Stimulated activated effector memory CD8-positive, alpha-beta T cell treated with anti-CD3 and anti-CD28 coated beads, Interleukin-12 subunit alpha, Interleukin-12 subunit beta, amount 100 ng/mL, for 72 hours (primary cell): ENCODE measurements at places on chromosomes 16 and 17.

DNA sequence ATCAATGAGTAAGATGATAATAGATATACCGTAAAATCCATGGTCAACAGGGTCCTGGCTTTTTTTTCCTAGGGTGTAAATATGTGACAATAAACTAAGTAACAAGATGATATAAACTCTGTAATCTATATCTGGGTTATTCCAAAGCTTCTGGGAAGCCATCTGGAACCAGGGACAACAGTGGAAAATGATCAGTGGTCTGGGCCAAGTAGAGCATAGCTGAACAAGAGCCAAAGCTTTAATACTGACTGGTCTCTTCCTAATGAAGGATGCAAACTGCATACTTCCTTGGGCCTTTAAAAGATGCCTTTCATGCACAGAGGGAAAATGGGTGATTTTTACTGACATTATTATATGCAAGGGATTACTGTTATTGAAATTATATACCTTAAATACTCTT, 8.9 kb downstream of the CA10 start:
- DNase-seq, result no peak

DNA sequence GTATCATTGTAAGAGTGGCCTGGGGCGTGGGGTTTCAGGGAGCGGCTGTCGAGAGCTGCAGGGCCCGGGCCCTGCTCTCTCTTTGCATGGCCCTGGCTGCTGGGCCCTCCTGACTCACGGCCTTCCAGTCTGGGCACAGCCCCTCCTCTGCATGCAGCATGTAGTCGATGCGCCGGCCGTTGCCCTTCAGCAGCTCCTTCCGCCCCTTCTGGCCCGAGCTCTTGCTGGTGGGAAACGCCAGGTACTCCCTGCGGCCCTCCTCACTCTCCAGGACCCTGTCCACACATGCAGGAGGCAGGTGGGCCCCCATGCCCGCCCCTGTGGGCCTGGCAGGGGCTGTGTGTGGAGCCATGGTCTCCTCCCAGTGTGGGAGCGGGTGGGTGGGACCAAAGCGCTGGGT, 50.7 kb downstream of the PRMT7 start:
- no peak for DNase-seq

- no peak for DNase-seq
Measured at GRCh38 chr16:24820522-24820921, 25.2 kb upstream of the SLC5A11 start.

- no peak for DNase-seq
Measured at GRCh38 chr17:22512997-22513538, 820.7 kb downstream of the KCNJ18 start.

- no peak for DNase-seq
Measured at GRCh38 chr16:2512735-2513404, 882 bp upstream of the ATP6V0C start.

DNA sequence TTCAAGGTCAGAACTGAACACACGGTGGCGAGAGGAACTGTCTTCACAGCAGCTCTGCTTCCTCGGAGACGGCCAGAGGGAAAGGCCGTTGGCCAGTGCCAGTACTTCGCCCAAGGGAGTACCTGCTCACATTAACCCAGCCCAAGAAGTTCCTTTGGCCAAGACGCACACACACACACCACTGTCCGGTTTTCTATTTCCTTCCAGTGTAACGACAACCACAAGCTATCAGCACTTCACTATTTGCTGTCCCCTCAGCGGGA, 744 bp upstream of the GGNBP2 start:
- no peak for DNase-seq

DNA sequence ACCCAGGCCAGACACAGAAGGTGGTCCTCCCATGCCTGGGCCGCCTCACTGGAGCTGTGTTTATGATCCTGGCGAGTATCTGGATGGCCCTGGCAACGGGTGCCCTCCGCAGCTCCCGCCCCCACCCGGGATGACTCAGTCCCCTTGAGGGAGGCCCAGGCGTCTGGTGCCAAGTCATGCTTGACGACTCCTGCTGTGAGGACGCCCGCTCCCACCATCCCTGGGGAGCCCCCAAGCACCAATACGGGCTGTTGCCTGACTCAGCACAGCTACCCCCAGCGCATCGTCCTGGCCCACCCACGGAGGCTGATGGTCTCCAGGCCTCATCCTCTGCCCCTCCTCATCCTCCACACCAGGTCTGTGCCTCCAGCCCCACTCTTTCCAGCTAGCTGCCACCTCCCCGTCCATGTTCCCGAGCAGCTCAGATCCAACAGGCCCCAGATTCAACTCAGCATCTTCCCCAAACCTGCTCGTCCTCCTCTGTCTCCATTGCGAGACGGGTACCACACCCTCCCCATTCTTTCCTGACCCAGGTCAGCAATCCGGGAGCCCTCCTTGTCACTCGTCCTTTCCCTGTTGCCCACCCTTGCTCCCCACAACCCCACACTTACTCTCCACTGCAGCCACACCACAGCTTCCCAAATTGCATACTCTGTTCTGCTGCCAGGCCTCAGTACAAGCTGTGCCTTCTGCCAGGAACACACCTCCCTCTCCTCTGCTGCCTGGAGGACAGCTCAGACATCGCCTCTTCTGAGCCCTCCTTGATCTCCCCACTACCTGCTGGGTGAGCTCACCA, 2.6 kb downstream of the CAMKK1 start:
- no peak for DNase-seq

DNA sequence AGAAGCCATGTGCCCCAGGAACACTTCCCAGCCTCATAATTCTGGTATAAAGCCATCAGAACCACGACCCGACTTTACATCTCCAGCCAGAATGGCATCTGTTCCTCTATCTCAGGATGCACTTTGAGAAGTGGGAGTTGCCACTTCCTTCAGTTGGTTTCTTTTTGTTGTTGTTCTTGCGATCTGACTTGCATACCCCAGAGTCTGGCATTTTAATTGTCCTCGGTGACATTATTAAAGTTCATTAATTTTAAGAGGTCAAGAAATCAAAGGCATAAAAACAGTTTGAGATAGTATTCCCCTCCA, 13.5 kb downstream of the MARCHF10 start:
- DNase-seq, result no peak

DNA sequence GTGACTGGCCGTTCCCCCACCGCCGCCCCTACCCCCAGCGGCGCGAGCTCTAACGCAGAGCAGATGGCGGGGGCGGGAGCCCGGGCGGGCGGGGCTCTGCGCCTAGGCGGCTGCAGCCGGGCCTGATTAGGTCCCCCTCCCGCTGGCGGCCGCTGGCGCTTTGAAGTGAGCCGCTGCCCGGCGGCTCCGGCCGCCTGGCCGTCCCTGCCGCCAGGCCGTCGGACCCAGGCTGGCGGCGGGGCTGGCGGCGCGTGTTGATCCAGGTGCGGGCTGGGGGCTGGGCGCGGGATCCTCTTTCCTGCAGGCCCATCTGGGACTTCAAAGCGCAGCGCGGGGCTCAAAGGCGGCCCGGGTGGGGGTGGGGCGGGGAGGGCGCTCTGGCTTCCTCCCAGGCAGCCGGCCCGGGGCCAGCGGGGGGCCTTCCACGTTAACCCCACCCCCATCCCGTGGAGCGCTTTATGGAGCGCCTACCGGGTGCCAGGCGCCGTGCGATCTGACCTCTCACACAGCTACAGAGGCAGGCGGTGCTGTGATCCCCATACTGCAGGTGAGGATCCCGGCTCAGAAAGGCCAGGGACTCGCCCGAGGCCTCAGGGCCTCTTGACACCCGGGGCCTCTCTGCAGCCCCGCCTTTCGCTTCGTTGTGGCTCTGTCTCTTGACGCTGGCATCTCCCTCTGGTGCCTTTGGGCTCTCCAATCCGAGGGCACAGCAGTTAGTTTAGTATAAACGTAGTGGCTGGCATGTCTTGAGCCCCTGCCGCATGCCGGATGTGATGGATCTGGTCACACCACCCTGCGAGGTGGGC, 80.0 kb upstream of the NKD1 start:
- DNase-seq, result no peak

GRCh38 chr16:23110257-23110899, 38.9 kb downstream of the USP31 start:
- DNase-seq, result no peak

GRCh38 chr17:74271281-74271680, 2.8 kb upstream of the DNAI2 start:
- no peak for DNase-seq

DNA sequence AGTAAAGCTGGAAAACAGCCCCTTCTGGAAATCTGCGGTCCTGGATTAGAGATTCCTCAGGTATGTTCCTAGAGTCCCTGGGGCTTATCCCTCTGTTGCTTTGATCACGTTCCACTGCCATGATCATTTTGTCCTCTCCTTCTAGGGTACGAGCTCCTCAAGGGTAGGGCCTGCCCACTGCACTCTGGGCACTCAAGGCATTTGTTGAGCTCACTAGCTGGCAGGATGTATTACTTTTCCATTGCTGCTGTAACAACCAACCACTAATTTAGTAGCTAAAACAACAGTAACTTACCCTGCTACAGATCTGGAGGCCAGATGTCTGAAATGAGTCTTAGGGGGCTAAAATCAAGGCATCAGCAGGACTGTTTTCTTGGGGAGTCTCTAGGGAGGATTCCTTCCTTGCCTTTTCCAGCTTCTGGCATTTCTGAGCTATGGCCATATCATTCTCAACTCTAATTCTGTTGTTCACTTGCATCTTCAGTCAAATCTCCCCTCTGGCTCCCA, 65.7 kb downstream of the ARSG start:
- no peak for DNase-seq

DNA sequence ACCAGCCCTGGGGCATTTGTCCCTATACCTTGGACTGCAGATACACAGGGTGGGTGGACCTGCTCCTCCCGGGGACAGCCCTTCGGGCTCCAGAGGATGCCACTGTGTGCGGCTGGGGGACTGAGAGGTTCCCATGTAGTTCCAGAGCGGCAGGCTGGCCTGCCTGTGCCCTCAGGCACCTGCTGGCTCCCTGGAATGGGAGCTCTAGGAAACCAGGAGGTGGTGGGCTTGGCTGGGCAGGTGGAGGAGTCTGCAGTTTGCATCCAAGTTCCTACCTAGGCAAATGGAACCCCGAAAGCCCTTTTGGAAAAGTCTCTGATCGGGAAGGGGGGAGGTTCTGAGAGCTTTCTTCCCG, 982 bp downstream of the DBNDD1 start:
- no peak for DNase-seq

DNA sequence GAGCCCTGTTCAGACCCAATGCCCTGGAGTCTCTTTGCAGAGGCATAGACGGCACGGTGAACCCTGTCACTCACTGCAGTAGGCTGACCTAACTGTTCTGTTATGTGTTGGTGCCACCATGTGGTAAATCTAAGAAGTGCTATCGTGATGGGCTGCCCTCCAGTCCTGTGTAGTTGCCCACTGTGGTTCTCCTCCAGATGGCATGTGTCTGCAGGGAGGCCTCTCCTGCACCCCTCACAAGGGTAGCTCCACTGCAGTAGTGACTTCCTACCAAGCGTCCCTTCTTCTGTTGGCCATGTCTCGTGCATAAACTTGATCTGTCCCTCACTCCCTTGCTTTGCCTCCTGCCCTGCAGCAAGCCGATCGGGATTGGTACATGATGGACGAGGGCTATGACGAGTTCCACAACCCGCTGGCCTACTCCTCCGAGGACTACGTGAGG, 5.8 kb downstream of the DHX38 start:
- peak; percentile 64 for DNase-seq

DNA sequence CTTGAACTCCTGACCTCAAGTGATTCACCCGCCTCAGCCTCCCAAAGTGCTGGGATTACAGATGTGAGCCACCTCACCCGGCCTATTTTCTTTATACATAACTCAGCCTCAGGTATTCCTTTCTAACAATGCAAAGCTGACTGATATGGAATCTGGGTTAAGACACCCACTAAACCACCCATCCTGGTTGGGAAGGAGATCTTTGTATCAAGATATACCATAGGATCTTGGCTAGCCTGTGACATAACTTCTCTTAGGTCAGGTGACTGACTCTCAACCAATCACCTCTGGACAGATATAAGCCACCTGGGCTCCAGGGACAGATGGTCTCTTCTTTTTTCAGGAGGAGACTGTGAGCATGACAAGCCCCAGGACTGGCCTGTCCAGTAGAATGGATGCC, 51.2 kb upstream of the NKD1 start:
- DNase-seq, result no peak

- DNase-seq, result no peak
Measured at GRCh38 chr16:87107201-87107600, 210.0 kb downstream of the C16orf95 start.

DNA sequence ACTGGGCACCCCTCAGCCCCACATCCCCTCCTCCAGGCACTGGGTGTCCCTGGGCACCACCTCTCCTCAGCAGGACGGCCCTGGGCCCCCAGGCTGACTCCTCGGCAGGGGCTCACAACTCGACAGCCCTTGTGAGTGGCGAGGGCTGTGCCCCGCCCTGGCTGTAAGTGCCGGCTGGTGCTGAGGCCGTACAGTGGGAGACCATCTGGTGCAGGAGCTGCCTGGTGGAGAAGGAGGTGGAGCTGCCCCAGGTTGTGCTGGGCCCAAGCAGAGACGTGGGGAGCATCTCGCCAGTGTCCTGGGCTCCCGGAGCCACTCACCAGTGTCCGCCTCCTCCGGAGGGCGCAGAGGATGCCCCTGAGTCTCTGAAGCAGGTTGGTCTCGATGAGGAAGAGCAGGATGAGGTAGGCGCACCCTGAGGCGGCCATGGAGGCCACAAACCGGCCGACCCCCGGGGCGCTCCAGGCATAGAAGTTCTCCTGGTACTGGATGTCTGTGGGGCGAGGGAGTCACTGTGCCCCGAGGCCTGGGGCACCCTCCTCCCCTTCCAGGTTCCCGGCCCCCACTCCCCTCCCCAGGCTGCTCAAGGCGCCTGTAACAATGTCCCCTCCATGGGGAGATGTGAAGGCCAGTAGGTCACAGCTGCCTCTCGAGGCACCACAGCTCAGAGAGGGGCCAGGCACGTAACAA, 15.1 kb upstream of the RNPS1 start:
- no peak for DNase-seq

DNA sequence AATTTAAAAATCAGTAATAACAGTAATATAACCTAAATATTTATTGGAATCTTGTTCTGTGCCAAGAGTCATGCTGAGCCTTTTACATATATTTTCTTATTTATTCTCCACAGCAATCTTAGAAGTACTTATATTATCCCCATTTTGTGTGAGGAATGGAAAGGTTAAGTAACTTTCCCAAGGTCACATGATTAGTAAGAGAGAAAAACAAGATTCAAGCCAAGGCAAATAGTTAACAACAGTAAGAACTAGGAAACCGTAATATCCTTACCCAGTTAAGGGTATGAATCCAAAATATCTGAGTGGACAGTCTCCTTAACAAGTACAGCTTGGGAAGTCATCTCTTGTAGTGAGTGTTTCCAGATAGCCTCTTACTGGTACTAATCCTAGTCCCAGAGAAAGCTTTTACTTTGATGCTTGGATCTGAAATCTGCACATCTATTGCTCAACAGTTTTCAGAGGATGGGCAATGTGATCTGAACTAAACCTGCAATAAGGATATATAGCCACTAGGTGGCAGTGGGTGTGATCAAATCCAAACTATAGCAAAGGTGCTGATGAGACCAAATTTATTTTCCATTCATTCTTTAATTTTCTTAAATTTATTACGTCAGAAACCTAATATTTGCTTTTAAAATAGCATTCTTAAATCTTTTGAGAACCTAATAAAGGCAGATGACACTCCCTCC, 23.3 kb downstream of the SHISA6 start:
- no peak for DNase-seq

DNA sequence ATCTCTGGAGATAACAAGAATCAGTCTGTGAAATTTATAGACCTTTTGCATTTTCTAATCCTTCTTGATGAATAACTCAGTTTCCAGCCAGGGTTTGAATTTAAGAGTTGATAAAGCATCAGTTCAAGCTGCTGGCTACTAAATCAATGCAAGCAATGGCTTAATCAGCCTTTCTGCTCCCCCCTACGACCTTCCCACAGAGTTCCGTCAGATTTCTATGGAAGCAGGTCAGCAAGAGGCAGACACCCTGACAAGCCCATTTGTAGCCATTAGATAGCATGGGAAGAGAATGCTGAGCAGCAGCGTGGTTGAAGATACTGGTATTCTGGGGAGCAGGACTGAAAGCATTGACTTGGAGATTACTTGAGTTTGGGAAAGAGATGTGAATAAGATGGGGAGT, 868.1 kb downstream of the KCNJ2 start:
- no peak for DNase-seq
